ENCODE measurements at places on chromosomes 1 and 21.

DNA sequence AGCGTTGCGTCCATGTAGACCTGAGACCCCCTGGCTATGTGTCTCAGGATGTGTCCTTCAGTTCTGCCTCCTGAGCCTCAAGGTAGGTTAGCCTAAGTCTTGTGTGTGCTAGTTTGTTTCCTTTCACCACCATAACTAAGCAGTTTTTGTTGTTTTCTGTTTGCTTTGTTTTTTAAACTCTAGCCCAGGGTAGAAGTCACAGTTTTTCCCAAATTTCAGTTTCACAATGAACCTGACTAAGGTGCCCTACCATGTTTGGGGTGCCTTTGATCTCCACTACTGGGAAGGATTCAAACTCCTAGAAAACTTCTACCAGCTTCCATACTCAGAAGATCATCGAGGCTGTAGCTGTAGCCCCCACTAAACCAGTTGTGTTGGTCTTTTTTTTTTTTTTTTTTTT lies 14.8 kb upstream of the SMG7 start:
- DNase-seq: no peak

DNA sequence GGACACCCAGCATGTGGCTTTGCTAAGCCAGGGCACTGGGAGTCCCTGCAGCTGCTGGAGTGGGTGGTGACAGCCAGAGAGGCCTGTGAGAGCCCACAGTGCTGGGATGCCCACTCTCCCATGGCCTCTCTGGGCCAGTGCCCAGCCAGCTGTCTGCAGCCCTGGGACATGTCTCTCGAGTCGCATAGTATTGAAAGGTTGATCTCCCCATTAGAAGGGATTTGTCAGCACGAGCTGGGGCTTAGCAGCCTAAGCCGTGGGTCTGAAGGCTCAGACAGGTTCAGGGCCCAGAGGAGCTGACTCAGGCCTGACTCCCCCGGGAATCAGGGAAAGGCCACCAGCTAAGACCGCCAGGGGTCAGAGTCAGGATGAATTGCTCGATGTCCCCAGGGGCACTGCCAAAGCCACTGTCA lies 53.5 kb downstream of the FOXD2 start:
- DNase-seq: peak; percentile 24

- no peak for DNase-seq
Measured at GRCh38 chr1:84675106-84675505, 15.2 kb downstream of the SSX2IP start.

DNA sequence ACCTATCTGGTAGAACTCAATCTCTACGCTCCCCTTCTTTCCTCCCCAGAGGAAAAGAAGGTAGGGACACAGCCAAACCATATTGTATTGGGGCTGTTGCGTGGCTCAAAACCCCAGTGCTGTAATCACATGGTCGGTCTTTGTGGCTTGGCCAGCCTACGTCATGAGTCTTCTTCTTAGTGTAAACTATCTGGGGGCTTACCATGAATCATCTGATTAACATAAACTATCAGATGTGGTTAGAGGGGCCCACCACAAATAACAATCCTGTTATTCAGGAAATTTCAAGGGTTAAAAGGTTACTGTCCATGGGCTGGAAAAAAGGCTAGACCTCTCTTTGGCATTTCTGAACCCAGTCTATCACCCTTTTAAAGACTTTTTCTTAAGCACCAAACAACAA lies 49.5 kb upstream of the GPR52 start:
- DNase-seq: no peak

DNA sequence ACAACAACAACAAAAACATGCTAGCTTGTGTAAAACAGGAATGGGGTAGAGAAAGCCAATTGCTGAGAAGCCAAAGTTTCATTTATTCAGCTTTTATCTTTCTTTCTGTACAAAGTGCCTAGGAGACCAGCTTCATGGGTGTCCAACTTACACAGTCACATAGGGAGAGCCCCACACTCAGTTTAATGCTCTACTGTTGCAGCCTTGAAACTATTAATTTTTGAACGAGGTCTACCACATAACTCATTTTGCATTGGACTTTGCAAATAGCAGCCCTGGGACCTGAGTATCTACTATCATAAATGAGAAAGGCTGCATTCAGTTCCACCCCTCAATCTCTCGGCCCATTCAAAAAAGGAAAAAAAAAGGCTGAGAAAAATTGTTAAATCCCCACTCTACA lies 98.8 kb downstream of the ZNF644 start:
- DNase-seq: no peak

DNA sequence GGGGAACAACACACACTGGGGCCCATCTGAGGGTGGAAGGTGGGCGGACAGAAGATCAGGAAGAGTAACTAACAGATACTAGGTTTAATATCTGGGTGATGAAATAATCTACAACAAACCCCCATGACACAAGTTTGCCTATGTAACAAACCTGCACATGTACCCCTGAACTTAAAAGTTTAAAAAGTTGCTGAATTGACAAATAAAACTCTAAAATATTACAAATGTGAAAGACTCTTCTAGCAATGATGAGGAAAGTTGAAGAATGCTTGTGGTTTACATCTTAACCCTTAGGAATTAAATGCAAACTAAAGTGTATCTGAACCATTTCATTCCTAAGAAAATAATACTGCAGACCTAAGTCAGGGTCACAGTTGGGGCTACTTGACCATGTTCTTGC lies 525.6 kb upstream of the CAMK1G start:
- no peak for DNase-seq

DNA sequence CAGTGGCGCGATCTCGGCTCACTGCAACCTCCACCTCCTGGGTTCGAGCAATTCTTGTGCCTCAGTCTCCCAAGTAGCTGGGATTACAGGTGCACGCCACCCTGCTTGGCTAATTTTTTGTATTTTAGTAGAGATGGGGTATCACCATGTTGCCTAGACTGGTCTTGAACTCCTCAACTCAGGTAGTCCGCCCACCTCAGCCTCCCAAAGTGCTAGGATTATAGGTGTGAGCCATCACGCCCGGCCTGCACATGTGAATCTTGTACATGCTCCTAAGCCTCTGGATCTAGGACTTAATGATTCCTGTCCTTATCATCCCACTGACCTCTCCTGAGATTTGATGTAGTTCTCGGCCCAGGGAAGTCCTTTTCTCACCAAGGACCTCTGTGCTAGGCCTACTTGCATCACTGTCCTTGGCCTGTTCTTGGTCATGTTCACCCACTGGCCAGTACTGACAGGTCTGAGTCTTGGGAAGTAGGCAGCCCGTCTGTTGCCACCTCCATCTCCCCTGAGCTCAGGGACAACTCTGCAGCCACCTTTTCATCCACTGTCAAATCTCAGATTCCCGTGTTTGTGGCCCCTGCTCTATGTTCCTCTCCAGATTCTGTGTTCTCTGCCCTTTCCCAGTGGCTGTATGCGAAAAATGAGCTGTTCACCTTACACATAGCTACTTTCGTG lies 9.4 kb downstream of the HYI start:
- no peak for DNase-seq

- peak; percentile 28 for DNase-seq
Measured at GRCh38 chr1:78275456-78275855, 215.3 kb upstream of the PTGFR start.

DNA sequence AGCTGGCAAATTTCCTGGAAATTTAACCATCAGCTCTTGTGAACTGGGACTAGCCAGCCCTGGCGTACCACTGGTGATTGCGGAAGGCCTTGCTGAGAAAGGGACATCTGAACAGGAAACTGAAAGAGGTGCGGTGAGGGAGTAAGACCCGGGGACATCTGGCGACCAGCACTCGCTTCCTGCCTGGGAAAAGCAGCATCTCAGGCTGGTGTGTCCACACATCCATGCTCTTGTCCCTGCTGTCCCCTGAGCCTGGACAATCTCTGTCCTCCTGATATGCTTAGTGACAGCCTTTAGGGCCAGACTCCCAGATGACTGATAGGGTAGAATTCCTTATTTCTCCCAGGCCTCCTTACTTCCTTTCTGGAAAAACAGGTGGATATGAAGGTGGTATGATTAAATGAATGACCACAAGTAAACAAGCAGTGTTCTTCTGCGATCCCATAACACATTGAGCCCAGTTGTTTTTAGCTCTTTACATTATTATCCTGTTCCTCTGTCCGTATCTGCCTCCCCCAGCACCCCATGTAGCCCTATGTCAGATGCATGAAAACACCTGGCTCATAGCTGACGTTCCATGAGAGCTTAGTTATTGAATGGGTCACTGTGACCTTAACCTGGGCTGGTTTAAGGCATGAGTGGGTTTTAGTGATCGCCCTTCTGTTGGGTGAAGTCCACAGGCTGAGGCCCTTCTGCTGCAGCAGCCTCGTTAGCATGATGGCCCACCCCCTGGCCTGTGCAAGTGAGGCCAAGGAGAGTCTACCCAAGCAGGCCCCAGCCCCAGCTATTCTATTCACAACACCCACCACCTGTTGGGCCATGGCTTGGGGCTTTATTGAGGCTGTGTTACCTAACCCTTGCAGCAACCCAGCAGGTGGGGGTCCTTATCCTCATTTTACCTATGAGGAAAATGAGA lies 76.1 kb upstream of the GADD45A start:
- DNase-seq: no peak

DNA sequence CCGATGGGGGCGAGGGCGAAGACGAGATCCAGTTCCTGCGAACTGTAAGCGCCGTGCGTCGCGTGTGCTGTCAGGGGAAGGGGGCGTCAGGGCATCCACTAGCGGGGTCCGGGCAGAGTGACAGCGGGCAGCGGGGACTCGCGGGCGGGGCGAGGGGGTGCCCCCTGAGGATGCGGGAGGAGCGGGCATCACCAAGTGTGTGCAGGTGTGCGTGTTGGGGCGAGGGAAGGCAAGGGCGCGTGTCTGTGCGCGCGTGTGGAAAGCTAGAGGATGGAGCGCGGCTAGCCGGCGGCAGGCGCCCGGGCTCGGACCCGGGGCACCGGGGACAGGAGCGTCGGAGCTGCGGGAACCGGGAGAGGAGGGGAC lies 525 bp downstream of the RYR2 start:
- DNase-seq: peak; percentile 51

- no peak for DNase-seq
Measured at GRCh38 chr21:36092681-36093080, 22.9 kb downstream of the CBR1 start.

GRCh38 chr1:8059161-8059622 lies 33.1 kb upstream of the ERRFI1 start:
- DNase-seq: no peak

DNA sequence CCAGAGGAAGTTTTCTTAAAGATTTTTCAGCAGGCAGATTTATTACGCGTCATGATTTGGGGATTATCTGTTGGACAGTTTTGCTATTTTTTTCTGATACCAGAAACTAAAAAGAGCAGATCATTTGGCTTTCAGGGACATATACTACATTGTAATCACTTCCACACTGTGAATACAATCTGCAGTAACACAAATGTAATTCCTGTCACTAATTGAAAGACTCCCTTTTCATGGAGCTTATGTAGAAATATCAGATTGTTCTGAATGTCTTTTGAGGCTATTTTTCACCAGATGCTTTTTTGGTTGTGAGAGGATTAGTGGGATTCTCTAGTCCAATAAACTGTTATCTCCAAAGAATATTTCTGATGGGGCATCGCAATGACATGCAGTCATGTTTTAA lies 464.2 kb downstream of the DISC1 start:
- no peak for DNase-seq

DNA sequence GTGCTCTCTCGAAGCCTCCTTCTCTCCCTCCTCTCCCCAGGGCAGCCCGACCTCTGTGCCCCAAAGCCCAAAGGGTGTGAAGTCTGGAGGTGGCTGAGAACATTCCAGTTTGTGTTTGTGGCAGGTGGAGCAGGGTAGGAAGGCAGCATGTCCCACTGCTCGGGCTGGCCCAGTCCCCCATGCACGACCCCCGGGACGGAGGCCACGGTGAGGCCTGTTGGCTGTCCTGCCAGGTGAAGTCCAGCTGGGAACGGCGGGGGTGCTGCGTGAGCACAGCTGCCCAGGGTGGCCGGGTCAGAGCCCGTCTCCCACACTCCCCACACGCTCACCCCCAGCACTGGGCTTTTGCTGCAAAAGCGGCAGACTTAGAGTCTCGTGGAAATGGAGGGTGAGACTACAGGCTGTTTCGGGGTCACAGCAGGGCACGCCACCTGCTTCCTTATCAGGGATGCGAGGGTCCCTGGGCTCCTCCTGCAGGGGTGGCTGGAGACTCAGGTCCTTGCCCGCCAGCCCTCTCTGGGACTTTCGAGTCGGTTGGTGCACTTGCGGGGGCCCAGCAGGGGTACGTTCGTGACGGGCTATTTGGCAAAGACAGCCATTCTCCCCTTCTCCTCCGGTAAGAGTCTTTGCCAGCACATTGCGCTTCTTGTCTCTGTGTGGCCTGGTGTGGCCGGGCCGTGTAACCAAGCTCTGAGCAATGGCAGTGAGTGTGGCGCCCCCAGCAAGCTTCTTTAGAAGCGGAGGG lies 40.3 kb downstream of the MORN1 start:
- no peak for DNase-seq

DNA sequence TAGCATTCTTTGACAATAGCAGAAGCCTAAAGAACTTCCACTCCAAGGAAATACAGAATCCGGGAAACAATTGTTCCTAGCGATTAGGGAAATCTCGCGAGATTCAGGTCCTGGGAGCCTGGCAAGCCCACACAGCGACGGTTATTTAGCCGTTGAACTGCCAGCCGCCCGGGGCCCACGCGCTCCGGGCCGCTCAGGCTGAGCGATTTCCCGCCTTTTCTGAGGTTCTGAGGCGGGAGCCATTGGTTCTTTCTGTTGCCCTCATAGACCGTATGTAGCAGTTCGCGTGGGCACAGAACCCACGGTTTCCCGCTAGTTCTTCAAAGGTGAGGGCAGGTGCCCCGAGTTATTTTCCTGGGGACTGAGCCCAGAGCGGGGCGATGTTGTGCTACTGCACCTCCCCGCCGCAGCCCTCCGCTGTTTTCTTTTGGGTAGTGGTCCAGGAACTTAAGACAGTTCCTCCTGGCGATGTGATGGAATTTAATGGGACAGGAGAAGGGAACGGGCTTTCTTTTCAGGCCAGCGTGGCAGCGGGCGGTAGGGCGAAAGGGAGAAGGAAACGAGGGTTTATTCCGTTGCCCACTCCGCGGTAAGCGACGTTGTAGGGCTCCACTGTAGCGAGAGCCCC lies at the start of gene SYCP1:
Gene SYCP1 (plus strand): TSS at position 171 of the 628 bp plus-strand sequence. CDS start 602 bp downstream, outside the sequence.
- DNase-seq: peak; percentile 60

DNA sequence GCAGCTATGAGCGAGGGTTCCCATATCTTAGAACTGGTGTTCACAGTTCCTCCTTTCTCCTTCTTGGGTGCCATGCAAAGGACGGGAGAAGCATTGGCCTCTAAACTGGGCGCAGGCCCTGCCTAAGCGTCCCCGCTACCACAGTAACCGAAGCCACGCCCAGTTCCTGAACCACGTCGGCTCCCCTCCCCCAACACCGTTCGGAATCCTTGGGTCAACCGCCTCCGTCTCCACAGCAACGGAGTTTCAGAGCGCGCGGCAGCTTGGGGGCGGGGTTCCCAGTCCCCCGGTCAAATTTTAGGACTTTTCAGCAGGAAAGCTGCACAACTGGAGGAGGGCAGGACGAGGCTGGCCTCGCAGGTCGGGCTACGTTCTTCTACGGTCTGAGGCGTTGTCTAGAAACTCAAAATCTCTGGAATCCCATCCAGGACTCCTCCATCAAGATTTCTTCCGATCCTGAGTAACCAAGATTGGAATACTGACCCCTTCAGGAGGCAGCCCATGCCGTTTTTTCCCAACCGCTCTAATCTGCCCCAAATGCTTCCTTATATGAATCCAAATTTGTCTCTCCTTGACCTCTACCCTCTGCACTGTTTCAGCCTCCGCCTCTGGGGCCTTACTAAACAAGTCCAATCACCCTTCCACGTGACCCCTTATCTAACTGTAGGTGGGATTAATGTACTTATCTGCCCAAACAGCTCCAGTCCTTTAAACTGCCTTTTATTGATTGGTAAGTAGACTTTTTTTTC lies at the start of gene SPAG17:
Gene SPAG17 (minus strand): TSS at position 145 of the 749 bp plus-strand sequence. CDS start 71 bp downstream, at position 74.
- DNase-seq: peak; percentile 99
